ENCODE measurements at places on chromosomes 5 and 9.

DNA sequence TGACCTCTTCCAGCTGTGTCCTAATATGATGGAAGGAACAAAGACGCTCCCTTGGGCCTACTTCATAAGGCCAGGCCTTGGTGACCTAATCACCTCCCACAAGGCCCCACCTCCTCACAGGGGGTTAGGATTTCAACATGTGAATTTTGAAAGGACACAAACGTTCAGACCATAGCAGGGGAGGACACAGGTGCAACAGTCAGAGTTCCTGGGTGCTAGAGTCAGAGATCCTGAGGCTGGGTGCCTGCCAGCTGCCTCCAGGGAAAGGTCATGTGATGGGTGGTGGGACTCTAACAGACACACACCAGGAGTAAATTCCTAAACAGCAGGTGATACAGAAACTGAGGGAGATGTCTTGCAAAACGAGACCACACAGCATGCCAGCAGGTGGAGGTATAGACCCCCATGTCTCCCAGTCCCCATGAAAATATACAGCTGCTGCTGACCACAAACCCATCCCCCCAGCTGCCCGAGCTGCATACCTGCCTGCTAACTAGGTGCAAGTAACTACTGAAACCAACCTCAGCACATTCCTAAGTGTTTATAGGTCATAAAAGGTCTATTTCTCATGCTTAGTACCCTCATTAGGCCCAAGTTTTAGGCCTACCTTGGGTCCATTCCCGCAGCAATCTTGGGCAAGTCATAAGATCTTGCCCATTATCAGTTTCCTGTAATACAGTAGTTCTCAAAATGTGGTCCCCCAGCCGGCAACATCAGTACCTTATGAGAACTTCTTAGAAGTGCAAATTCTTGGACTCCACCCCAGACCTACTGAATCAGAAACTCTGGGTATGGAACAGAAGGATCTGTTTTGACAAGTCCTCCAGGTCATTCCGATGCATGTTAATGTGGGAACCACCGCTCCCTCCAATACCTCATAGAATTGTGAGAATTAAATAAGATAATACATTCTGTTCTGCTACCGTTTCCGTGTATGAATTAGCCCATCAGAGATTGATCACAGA is 245.3 kb downstream of the ENC1 start:
- DNase-seq = no peak

- no peak for DNase-seq
Observed at GRCh38 chr9:6715755-6716643, 41.8 kb upstream of the KDM4C start.

GRCh38 chr5:87150630-87151029 is 117.1 kb upstream of the RASA1 start:
- DNase-seq = no peak

DNA sequence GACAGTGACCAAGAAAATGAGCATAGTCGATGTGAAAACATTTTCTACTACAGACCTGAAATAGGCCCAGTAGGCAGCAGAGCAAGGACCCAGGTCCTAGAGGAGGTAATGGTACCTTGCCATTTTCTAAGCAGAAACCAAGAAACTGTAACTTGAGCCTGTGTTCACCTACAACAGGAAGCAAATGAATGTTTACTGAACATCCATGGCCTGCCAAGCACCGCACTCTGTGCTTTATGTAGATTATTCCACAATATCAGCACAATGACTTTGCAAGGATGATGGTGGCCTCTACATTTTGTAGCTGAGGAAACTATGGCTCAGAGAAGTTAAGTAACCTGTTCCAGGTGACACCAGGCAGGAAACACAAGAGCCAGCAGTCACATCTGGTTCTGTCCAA is 215.3 kb downstream of the SPOCK1 start:
- no peak for DNase-seq

Data from fibroblast of the conjunctiva (primary cell).